ENCODE measurements at places on chromosomes 2 and 18.

DNA sequence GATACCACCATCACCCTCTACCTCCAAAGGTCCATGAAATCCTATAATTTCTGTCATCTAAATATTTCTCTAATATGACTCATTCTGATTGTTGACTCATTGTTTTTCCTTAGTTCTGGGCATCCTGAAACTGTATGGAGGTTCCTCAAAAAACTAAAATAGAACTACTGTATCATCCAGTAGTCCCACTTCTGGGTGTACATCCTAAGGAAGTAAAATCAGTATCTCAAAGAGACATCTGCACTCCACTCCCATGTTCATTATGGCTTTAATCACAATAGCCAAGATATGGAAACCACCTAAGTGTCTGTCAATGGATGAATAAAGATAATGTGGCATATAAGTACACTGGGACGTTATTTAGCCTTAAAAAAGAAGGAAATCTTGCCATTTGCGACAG lies 125.8 kb upstream of the MYO3B start:
- DNase-seq = no peak

GRCh38 chr2:106138543-106139237 lies 55.4 kb downstream of the UXS1 start:
- DNase-seq = no peak

- DNase-seq = no peak
Observed at GRCh38 chr18:49744376-49745008, 68.8 kb downstream of the ACAA2 start.

- DNase-seq = no peak
Observed at GRCh38 chr2:109522063-109522374, 91.7 kb downstream of the SEPTIN10 start.

DNA sequence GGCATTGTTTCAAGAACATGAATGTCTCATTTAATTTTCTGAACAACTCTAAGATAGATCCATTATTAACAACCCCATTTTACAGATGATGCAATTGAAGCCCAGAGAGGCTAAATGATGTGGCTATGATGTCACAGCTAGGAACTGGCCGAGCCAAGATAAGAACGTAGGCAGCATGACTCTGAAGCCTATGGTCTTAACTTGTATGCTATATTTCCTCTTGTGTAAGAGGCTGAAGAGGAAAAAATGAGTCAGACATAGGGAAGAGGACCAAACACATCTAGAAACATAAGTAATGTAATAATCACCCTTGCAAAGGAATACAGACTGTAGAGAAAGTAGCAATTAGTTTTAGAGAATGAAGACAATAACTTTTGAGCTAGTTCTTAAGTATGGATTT lies 416.8 kb downstream of the FIGN start:
- no peak for DNase-seq

GRCh38 chr2:8230466-8230865 lies 451.4 kb upstream of the ID2 start:
- DNase-seq = no peak

- no peak for DNase-seq
Observed at GRCh38 chr2:8159966-8160603, 521.8 kb upstream of the ID2 start.

DNA sequence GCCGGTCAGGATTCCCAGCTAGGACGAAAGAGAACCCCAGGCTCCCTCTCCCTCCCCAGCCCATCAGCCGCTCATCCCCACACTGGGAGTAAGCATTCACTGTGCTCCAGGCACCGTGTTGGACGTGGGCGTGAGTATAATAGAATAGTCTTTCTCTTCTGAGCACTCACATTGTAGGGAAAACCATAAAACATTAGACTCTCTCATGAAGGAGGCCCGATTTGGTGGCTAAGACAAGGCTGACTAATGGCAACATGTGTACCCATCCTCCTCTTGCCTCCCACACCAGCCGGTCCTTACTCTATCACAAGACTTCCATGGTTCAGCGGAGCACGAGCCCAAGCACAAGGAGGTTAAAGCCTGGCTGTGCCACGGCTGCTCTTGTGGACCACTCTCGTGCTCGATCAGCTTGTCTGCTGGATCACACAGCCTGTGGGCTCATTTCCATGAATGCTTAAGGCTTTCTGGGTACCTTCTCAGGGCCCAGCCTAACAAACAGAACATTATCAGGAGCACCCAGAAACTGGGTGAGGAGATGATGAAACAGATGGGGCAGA lies 540.9 kb upstream of the RAB6C start:
- no peak for DNase-seq

GRCh38 chr2:207317378-207317984 lies 151.7 kb upstream of the KLF7 start:
- DNase-seq = no peak

DNA sequence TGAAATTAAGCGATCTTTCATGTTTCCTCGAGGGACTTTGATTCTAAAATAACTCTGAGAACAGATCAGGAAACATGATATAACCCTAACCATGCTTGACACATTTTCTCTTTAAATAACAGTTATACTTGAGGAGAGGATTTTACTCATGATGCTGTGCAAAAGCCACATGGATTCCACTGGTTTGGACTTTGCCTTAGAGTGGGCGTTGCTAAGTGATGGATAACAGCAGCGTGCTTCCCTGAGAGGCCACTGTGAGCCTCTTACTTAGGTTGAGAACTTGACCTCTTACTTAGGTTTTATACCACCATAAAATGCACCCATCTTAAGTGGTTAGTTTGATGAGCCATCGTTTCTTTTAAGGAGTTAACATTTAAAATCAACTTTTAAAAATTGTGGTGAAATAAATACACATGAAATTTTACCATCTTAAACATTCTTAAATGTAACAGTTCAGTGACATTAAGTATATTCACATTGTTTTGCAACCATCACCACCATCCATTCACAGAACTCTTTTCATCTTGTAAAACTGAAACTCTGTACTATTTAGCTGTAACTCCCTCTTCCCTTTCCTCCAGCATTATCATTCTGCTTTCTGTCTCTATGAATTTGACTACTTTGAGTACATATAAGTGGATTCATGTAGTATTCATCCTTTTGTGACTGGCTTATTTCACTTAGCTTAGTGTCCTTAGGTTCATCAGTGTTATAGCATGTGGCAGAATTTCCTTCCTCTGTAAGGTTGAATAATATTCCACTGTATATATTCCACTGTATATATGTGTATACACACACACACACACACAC lies 22.6 kb downstream of the ANXA4 start:
- no peak for DNase-seq

GRCh38 chr2:32386739-32387138 lies 29.9 kb downstream of the BIRC6 start:
- DNase-seq = no peak

DNA sequence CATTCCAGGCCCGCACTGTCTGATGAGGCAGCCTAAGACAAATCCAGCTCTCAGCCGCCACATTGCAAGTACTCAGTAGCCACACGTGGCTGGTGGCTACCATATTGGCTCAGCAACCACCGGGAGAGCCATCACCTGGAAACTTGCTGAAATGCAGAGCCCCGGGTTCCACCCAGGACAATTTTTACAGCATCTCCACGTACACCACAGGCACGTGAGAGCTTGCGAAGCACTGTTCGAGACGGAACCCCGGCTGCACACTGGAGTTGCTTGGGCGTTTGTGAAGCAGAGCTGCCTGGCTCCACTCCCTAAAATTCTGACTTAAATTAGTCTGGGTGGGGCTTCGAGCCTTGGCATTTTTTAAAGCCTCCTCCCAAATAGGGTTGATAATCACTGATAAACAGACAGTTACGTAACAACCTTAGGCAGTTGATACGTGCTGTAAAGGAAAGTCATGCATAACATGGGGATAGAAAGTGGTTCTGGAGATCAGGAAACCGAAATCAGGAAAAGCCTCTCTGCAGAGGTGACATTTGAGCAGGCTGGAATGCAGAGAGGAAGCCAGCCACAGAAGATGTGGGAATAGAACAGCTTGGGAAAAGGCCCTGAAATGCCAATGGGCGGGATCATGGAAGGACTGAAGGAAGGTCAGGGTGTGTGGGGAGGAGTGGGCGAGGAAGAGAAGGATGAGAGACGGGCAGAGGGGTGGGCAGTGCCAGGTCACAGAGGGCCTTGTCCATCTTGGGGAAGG lies 6.2 kb downstream of the ASAP2 start:
- no peak for DNase-seq

DNA sequence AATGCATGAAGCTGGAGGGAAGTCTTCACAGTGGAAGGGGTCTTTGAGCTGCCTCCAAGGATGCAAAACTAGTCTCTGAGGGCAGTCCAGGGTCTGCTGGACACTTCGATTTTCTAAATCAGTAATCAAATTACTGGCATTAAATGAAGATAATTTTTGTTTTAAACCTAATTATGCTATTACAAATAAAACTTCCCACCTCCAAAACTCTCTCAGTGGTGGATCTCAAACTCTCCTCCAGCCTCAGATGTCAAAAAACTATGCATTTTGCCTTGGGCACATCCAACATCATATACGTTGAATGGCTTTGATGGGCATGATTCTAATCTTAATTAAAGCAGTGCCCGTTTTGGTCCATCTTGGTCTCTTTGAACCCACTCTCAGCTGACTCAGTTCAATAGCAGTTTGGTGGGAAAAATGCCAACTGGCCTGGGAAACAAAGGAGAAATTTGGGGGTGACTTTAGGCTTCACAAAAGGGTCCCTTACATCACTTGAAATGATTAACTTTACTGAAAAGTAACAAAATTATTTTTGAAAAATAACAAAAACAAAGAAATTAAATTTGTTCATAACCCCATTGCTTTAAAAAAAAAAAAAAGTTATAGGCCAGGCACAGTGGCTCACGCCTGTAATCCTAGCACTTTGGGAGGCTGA lies 5.9 kb upstream of the MYCN start:
- DNase-seq = no peak

- no peak for DNase-seq
Observed at GRCh38 chr2:155872396-155872795, 460.1 kb downstream of the NR4A2 start.

DNA sequence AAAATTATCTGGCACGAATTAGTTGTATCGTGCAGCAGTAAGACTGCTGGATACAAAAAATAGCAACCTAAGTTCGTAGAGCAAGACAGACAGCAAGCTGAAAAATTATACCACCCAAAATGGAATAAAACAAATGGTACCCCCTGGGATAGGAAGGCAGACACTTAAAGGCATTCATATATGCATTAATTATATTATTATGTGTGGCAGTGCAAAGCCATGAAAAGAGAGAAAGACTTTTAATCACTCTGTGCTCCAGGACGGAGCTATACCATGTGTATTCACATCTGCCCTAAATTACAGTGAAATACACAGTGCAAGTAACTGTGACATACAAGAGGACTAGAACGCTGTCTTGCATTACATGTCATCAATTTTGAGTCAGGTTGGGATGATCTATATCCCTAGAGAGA lies 235.9 kb downstream of the GULP1 start:
- no peak for DNase-seq

DNA sequence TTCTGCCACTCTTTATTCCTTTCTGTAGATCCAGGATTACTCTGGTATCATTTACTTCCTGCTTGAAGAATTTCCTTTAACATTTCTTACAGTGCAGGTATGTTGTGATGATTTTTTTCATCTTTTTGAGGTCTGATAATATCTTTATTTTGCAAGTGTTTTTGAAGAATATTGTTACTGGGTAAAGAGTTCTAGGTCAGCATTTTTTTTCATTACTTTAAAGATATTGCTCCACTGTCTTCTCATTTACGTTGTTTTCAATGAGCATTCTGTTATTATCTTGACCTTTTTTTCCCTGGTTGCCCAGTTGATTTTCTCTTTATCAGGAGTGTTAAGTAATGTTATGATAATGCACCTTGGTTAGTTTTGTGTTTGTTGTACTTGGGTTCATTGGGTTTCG lies 31.7 kb upstream of the TMEM247 start:
- no peak for DNase-seq

- no peak for DNase-seq
Observed at GRCh38 chr18:31162825-31163435, at the start of gene DSC1. DSC1 (minus strand) TSS chr18:31162856; CDS start chr18:31162594, 262 bp downstream.

- DNase-seq = no peak
Observed at GRCh38 chr2:79272616-79273015, 113.1 kb upstream of the REG3A start.

DNA sequence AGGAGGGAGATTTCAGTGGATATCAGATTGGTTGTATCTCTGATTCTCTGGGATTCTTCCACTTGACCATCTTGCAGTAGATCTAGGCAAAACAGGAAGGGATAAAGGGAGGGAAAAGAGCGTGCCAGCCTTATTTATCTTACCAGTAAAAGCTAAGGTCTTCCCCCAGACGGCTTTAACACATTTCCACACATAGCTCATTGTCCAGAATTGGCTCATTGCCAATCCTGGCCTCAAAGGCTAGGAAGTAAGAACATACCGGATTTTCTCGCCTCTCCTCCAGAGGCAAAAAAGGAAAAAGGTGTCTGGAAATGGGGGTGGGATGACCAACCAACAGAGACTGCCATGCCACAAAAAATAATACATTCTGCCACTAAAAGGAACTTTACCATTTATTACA lies 411.6 kb upstream of the NRP2 start:
- no peak for DNase-seq

DNA sequence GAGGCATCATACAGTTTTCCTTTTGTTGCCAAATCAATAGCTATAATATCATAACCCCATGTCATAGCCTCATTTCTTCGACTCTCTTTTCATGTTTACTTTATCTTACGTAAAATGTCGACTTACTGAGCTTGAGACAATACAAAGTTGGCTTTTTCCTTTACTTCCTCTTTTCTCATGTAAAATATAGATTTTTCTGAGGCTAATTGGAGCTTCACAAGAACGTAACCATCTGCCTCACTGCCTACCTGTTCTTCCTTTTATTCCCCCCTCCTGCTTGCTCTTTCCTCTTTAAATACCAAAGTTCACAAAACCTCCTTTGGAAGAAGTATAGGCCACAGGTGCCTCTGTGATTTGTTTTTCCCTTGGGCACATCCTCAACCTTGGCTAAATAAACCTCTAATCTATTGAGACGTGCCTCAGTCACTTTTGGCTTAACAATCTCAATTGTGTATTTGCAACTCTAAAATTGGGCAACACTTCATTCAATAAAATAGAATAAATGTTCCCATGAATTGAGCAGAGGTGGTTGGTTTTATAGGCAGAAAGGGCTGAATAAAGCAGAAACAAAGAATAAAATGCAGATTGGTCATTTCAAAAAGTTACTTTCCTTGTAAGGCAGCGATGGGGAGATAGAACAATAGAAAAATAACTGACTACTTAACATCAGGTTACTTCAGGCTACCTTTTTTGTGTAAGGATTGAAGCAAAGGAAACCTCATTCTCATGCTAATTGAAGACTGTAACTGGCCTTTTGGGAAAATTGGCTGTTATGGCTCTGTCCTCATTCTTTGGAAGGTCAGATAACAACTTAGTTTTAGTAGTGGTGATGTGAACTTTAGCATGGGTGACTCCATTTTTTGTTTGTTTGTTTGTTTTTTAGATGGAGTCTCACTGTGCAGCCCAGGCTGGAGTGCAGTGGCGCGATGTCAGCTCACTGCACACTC lies 21.3 kb downstream of the COMMD1 start:
- DNase-seq = no peak

GRCh38 chr2:39706312-39706711 lies 40.6 kb downstream of the TMEM178A start:
- no peak for DNase-seq

- no peak for DNase-seq
Observed at GRCh38 chr2:167749016-167749415, 498.4 kb downstream of the STK39 start.

- DNase-seq = no peak
Observed at GRCh38 chr2:197759013-197759412, 26.1 kb downstream of the BOLL start.

- no peak for DNase-seq
Observed at GRCh38 chr18:64017870-64018269, 48.0 kb downstream of the SERPINB8 start.

- DNase-seq = no peak
Observed at GRCh38 chr2:74755386-74755785, 78.5 kb upstream of the HK2 start.
